ENCODE measurements at places on chromosomes 2 and 18.

DNA sequence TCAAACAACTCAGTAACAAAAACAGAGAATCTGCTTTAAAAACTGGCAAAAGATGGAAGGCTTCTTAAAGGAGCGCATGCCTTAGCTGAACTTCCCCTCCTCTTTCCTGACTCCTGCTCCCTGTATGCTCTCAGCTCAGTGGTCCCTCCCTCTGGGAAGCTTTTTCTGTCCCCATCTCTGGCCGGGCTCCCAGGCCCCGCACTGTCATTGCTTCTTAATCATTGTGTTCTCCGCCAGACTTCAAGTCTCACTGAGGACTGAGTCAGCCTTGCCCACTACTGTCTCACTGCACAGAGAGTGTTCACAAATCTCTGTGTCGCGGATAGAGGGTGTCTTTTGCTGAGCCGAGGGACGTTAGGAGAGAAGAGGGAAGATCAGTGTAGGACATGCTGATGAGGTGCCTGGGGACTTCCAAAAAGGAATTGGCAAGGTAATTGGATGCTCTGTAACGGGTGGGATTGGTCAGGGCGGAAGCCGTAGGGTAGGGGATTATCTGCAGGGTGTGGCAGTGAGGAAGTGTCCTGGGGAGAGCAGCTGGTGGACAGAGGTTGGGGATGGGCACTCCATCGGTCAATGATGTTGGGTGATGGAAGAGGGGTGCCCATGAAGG lies 16.2 kb downstream of the TOGARAM2 start:
- no peak for DNase-seq

DNA sequence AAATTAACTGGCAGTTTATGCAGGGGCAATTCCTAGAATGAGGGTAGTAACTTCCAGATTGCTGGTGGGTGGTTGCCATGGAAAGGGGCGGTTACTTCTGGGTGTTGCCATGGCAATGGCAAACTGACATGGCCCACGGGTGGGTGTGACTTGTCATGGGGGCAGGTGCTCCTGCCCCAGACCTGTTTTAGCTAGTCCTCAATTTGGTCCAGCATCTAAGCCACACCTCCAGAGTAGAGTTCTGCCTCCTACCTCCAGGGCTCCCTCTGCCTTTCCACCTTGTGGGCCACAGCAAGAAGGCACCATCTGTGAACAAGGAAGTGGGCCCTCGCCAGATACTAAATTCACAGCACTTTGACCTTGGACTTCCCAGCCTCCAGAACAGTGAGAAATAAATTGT lies 148.7 kb downstream of the TFCP2L1 start:
- no peak for DNase-seq

- no peak for DNase-seq
Observed at GRCh38 chr2:120287183-120288015, 34.7 kb downstream of the RALB start.

- no peak for DNase-seq
Observed at GRCh38 chr2:104897515-104898184, 43.7 kb downstream of the POU3F3 start.

GRCh38 chr2:226378753-226379705 lies 420.6 kb downstream of the IRS1 start:
- DNase-seq = no peak

GRCh38 chr18:154151-154550 lies 4.2 kb upstream of the USP14 start:
- no peak for DNase-seq

DNA sequence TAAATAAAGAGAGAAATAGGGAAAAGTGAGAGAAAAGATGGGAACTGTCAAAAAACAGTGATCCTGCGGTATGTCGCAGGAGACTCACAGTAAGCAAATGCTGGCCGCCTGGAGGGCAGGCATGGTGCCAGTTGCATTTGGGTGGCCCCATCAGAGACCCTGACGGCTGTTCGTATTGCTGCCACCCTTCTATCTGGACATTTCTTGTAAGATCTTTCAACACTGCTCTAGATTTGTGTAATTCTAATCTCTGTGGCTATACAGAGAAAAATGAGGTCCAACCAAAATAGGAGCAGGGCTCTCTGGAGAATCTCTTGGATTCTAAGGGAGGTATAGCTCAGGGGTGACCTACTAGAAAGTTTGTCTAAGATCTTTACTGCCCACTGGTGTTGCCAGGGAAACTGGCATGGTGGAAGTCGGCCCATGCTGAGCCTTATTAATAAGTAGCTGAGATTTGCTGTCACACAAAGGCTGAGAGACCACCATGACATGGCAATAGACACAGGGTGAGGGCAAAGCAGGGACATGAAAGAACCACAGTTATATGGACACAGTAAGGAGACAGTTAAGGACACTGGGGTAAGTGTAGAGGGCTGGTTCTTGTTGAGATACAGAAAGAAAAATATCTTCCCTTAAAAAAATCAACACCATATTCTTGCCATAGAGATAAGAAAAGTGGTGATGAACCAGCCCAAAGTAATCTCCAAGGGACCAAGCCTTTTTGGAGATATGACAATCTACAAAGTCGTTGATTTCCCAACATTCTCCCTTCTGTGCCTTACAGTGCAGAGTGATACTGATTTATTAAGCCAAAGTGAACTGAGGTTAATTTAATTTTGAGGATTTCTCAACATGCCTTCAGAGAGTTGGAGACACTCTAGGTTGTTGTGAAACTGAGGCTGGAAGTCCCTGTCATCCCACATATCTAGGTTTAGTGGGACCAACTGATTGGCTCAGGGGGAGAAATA lies 26.4 kb upstream of the FZD7 start:
- DNase-seq = no peak

- no peak for DNase-seq
Observed at GRCh38 chr2:8306530-8307351, 375.1 kb upstream of the ID2 start.

- DNase-seq = no peak
Observed at GRCh38 chr18:31204166-31204565, 41.5 kb upstream of the DSC1 start.

GRCh38 chr18:59783138-59783537 lies 85.9 kb upstream of the CCBE1 start:
- no peak for DNase-seq

DNA sequence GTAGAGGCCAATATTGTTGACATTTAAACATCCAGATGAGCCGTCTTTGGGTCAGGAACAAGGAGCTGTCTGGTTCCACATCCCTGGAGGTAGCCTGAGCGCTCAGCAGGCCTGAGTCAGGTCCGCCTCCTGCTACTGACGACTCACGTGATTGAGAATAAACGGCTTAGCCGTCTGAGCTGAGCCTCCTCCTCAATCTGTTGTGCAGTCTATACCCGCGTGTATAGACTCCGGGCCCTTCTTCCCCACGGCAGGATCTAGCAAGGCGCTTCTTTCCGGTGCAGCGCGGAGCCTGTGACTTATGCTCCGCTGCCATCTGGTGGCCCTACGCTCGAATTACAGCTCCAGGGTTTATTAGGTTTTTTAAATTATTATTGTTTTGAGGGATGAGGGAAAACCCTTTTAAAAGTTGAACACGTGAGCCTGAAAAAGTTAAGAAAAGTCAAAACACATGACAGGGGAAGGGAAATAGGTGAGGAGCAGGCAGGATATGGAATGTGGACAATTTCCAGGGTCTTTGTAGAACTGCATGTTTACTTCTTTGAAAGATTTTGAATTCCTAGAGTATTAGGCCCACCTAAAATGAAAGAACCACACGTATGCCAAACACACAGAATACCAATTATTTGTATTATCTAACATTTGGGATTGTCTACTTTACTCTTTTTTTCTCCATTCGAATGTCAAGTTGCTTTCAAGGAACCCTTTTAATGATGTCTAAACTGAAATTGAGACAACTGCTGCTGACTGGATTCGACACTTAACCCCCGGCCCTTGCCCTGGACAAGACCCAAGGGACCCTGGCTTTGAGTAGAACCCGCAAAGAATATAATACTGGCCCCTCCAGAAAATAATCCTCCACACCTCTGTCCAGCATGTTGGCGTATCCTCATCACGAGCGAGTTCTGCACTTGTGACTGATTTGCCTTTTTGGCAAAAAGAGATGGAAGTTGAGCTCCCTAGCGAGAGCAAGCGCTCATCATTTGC lies 112.4 kb upstream of the ZNF236 start:
- DNase-seq = peak; percentile 35

GRCh38 chr2:233140077-233140585 lies 80.0 kb downstream of the INPP5D start:
- no peak for DNase-seq

- DNase-seq = no peak
Observed at GRCh38 chr2:238874330-238875050, 26.6 kb downstream of the TWIST2 start.

DNA sequence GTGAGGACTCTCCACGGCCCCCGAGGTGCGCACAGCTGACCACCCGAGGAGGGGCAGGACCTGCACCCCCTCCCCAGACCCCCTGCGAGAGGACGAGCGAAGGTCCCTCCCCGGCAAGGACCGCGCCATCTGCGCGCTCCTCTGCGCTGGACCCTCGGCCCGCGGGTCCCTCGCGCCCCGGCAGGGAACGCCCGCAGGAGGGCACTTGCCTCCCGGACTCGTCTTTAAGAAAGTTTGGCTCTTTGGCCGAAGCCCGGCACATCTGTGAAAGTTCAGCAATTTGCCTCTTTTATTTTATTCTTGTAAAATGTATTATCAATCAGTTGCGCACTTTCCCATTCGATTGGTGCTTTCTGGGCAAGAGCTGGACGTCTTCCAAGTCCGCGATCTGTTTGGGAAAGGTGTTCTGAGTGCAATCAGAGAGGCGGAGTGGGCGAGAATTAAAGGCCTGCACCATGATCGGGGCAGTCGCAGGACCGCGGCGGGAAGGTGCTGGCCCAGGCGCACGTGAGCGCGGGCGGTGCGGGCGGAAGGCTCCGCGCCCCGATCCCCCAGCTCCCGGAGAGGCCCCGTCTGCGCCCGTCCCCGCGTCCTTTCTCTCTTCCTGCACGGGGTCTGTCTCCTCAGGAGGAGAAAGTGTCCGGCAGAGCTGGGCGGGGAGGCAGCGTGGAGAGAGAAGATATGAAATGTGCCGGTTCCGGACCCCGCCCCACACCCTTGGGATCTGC lies 1.6 kb upstream of the ALKAL2 start:
- DNase-seq = peak; percentile 13

DNA sequence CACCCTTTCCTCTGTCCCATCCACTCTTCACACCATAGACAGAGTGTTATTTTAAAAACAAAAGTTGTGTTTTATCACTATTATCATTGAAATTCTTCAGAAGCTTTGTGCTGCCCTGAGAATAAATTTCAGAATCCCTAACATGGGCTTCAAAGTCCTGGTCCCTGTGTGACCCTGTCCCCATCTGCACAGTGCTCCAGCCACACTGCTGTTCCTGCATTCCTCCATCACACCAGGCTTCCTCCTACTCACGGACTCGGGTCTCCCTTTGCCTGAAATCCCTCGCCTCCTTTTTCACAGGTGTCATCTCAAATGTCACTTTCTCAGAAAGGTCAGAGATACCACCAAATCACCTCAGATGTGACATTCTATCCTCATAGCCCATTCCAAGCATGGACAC lies 8.2 kb upstream of the DTNA start:
- no peak for DNase-seq

- DNase-seq = no peak
Observed at GRCh38 chr18:7301094-7301493, 70.2 kb downstream of the LRRC30 start.

DNA sequence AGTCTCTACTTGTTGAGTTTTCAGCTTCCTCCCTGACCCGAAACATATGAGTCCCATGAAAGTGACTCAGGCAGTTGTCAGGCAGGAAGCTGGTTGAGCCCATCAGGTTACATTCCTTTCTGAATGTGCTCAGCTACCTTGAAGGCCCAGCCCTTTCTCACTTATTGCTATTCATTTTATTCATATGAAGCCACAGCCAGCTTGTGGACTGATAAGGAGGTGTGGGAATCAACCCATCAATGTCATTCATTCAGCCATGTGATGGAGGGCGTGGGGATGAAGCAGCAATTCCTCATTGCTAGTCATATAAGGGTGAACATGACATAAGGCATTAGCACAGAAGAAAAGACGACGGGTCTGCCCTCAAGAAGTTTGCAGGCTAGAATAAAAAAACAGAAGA lies 5.3 kb upstream of the VPS4B start:
- DNase-seq = no peak

- DNase-seq = no peak
Observed at GRCh38 chr2:202514732-202515131, 120.0 kb upstream of the FAM117B start.

- no peak for DNase-seq
Observed at GRCh38 chr18:56235071-56235470, 403.3 kb downstream of the TXNL1 start.

GRCh38 chr18:67919316-67919715 lies 402.8 kb upstream of the DSEL start:
- DNase-seq = no peak

GRCh38 chr2:33696234-33696633 lies 97.1 kb upstream of the FAM98A start:
- DNase-seq = no peak

DNA sequence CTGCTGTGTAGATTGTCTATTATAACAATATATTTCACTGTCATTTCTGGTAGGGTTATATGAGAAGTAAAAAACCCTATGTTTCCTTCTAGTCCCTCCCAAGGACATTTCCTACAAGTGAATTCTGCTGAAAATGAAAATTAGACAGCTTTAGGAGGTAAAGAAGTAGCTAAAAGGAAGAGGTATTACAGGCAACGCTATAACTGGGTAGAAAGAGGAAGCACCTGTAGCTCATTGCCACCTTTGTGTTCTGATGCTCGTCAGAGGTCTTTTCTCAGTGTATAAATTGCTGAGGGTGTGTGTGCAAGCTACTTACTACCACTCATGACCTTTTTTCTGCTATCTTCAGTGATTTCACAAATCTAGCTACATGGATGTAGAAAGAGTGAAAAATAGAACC lies 1.4 kb downstream of the DNAJC10 start:
- DNase-seq = no peak

GRCh38 chr2:9781252-9781651 lies 62.0 kb upstream of the TAF1B start:
- DNase-seq = no peak

DNA sequence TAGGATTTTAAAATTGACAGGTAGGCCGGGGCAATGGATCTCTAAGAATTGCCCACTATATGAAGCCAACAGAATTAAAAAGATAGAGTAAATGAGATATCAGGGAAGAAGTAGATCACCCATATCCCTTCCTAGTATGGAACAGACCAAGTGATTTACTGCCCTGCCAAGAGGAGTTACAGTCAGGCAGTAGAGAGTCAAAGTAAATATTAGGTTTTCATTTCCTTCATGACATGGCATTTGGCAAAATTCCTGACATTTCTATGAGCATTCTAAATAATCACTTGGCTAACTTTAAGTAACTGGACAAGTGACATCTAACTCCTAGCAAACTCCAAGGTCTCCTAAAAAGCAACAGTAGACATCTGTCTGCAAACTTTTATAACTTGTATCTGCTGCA lies 33.5 kb downstream of the GALNT5 start:
- DNase-seq = no peak

Data from NCI-H774 (cell line).